ENCODE measurements at places on chromosomes 1 and 21. TPM values are rescaled to one million over a fixed set of nuclear protein-coding genes. Genes with fewer than 3 reads are reported as not detected.

- DNase-seq: peak; percentile 35
Observed at GRCh38 chr21:46253610-46254124, 25.1 kb upstream of the LSS start.

GRCh38 chr1:207088701-207089626 is at the start of gene C4BPB:
Gene C4BPB, plus strand, starts transcription at chr1:207088860. Its CDS starts 672 bp downstream, at chr1:207089532.
- DNase-seq: no peak

REG4 gene
- 3.0 TPM for total RNA-seq

FAAH gene
- total RNA-seq: 5.1 TPM

GRCh38 chr1:59355361-59355760 is 58.5 kb downstream of the FGGY start:
- DNase-seq: no peak

Measured in CD8-positive, alpha-beta memory T cell (primary cell).